ENCODE measurements at places on chromosomes 3 and 15.

DNA sequence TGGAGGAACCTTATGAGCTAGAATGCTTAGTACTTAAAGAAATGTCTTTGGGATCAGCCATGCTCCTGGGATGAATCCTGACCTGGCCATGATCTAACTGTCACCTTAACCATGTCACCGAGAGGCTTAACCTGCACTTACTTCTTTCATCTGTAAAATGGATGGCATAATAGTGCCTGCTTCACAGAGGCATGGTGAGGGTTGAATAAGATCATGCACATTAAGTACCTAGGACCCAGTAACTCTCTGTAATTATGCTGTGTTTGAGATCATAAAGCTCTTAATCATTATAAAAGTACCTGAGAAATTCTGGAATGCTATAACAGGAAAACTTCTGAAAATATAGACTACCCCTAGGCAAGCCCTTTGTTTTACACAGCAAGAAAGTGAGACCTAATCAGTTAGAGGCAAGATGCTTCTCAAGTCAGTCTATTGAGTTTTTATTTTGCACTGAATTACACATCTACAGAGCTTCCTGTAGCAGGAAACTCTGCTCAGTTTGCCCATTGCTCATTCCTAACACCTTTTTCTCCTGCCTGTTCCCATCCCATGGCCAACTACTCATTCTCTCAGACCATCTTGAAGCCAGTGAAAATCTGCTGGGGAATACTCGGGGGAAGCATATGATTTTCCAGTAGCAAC, 1015.5 kb upstream of the CFAP20DC start:
- DNase-seq: no peak

DNA sequence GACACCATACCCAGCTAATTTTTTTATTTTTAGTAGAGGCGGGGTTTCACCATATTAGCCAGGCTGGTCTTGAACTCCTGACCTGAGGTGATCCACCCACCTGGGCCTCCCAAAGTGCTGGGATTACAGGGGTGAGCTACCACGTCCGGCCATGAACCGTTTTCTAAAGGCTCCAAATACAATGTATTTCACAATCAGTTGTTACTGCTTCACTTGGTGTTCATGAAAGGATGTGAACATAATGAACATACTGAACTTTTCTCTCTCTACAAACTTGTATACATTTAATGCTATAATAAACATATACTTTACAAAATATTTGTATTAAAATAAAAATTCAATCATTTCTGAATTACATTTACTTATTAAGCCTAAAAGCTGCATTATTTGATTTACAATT, 28.9 kb downstream of the TBL1XR1 start:
- DNase-seq: no peak

DNA sequence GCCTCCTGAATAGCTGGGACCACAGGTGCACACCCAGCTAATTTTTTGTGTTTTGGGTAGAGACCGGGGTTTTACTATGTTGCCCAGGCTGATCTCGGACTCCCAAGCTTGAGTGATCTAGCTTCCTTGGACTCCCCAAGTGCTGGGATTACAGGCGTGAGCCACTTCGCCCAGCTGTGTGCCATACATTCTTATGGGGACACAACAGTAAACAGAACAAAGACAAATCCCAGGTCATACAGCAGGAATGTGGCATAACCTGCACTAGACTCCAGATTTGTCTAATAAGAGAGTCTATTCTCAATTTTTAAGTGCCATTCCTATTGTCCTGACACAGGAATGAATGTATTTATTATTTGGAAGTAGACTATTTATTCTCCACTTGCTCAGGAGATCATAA, 17.6 kb downstream of the ARL6IP5 start:
- no peak for DNase-seq

DNA sequence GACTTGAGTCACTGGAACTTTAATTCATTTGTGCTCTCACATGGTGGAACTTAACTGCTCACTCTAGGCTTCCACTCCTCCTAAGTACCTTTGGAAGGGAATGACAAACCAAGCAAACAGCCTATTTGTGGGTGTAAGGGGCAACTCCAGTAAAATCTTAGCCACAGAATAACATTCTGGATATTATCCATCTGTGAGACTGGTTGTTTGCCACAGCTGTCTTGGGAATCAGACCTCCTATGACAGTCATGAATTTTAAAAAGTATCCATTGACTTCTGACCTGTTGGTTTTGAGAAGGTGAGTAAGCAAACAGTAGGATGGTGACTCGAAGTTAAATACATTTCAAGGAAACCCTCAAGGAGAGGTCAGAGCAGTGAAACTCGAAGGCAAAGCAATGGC, 147.3 kb upstream of the CDIN1 start:
- DNase-seq: no peak

GRCh38 chr3:22210693-22211092, 459.7 kb upstream of the ZNF385D start:
- no peak for DNase-seq

- no peak for DNase-seq
Observed at GRCh38 chr15:26028086-26028740, 165.1 kb upstream of the ATP10A start.

DNA sequence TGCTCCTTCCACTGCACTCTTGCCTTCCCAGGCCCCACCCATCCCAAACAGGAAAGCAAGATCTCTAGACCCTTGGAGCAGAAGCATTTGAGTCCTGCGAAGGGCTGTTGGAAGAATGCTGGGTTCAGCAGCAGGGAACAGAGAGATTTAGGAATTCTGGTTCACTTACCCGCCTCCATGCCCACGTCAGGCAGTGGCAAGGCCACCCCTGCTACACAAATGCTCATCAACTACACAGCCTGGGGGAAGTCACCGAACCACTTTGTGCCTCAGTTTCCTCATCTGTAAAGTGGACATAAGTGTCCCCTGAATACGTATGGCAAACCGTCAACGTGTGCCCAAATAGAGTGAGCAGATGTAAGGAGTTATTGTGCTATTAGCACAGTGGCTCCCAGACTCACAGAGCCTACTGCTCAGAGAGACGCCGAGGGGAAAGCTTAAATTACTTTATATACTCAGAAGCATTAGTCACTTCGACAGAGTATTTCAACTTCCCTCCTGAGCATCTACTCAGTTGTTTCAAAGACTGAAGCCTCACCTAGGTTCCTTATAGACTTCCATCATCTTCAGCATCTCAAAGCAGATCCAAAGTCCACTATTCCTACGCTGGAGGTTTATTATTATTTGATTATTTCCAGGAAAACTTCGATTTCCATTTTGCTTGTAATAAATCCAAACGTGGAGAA, 905 bp downstream of the HOMER2 start:
- no peak for DNase-seq

- DNase-seq: peak; percentile 41
Observed at GRCh38 chr3:42654331-42655201, 1.1 kb downstream of the ZBTB47 start.

DNA sequence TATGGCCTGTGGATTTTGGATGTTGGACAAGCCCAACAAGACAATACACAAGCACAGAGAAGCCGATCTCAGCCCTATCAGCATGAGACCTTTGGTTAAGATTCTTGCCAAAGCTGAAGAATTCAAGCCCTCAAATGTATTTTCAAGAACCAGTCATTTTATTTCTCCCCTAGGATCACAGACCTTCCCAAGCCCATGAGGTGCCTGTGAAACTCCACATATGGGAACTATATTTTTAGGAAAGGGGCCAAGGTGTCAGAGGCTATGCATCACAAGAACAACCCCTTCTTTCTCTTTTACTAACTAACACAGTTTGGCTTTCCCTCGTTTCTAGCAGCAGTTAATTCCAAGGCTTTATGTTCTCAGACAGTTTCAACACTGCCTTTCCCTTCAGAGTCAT, 364.5 kb downstream of the MAGI1 start:
- no peak for DNase-seq

DNA sequence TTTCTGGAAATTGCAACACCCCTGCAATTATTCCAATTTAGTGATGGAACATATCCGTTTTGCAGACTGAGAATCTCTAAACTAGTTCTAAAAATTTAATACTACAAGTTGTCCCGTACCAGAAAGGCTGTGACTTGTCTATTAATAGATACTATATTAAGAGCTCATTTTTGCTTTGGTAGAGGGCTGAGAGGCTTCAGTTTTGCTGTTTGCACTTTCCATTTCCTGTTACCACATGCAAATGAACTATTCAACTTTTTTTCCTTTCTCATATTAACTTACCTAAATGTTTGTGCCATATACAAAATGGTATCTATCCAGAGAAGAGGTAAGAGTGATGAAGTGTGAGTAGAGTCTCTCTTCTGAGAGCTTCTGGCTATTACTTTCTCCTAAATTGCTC, 101.5 kb upstream of the CRBN start:
- DNase-seq: no peak

DNA sequence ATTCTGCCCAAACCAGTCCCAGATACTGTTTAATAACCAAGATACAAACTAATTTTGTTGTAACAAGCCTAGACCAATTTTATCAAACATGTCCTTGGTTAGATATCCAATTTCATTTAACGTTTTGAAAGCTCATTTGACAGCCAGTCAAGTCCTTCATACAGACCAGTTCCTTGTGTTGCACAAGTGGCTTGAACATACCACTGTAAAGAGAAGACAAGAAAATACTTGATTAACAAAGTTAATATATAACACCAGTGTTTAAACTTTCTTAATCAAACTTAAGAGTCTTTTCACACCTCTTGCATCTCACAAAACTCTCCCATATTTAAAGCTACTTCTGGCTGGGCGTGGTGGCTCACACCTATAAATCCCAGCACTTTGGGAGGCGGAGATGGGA, 16.0 kb downstream of the PDE12 start:
- DNase-seq: no peak

DNA sequence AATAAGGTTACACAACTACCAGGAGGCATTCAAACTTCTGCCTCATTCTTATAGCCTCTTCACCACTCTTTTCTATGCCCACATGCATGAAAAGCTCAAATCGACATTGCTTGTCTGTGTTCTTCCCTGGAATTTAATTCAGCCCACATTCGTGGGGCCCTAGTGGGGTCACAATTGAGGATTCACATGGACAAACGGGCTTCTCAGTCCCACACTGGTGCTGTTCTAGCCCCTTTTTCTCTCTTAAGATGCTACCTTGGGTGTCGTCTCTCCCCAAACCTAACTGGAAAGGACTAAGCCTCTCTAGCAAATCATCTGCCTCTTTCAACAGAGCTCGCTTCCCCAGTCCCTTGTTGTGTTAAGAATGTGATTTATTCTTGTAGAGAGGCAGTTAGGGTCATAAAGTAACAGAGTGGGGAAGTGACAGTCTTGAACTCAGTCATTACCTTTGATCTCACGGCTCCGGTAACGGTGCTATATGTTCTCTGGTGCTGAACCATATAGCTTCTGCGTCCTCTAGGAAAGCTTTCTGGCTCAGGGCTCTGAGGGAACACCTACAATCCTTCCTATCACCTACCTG, 4.9 kb downstream of the LPP start:
- no peak for DNase-seq

DNA sequence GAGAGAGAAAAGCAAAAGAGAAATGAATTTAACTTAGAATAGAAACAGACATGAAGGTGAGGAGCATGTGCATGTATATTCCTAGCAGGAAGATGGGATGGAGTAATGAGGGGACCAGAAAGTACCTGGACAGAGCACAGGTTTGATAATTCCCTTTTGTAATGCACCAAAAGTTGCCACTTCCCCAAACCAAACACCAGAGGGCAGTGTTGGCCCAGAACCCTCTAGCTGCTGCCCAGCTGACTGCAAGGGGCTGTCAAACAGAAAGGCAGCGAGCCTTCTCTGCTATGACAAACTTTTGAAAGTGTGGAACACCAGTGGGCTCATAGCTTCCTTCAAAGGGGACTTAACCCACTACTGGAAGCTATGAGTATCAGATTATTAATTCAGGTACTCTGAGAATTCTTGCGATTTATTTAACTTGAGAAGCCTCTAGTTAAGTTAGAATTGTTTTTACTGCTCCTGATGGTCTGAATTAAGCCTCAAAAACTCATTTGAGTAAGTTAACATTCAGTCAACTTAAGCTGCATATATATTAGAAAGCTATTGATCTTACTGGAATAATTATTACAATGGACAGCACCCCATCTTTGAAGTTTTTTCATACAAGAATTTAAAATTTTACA, 234.9 kb downstream of the NEK10 start:
- DNase-seq: peak; percentile 77

DNA sequence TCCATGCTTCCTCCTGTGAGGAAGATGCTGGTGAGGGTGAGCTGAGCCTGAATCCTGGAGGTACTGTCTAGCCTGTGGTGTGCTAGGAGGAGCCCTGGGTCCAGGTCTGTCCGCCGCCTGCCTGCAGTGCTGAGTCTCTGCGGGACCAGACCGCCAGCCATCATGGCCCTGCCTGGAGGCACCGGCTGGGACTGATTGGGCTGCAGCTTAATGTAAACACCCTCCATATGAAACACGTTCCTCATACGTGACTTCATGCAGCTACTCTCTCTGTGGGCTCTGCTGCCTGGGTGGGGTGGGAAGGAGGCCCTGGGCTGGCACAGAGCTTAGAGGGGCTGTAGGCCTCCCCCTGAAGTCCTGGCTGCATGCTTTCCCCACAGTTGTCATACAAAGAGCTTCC, 67.4 kb downstream of the FBLN2 start:
- no peak for DNase-seq

DNA sequence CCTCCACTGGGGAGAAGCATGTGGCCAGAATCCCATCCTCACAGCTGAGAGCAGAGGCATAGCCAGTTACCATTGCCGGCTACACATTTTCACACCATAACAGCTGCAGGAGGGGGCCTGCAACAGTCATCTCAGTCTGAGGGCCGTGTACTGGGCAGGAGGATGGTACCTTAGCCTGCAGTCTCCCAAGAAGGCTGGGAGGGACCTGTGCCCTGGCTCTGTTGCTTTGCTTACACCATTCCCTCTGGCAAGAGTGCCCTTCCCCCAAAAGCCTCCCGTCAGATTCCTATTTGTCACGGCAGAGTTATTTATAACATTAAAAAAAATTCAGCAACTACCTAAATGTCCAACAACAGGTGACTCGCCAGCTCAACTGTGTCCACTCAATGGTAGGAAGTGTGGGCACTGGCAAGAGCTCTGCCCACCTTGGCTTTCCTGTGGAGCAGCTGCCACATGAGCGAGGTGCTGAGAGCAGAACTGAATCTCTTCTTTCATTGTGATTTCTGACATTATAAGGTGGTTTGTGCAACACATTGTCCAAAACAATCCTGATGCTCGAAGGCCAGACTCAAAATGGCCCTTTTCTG, 4.4 kb downstream of the CAMKV start:
- DNase-seq: no peak

DNA sequence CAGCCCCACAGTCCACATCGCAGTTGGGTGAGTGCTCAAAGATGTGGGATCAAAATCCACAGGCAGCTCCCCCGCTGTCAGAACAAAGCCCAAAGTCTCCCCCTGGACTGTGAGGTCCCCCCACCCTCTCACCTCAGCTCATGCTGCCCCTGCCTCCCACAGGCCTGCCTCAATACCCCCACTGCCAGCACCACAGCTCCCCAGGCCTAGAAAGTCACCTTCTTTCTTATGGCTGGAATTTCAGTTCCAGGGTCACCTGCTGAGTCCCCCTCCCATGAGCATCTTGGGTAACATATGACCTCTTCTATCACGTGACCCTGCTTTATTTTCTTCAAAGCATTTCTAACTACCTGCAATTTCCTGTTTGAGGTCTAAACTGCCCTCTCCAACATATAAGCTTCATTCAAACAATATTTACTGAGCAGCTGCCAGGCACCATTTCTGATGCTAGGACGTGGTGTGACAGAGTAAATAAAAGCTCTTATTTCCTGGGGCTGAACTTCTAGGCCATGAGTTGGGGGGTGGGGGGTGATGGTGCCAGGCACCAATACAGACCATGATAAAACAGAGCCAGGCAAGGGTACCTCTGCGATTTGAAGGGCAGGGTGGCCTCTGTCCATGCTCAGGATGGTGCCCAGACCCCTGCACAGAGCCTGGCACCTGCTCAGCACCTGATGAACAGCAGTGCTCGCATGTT, 2.4 kb upstream of the TMEM89 start:
- DNase-seq: no peak

- no peak for DNase-seq
Observed at GRCh38 chr15:60757831-60758570, 279.1 kb upstream of the ICE2 start.
